NT2/D1 (cell line): ENCODE measurements at places on chromosomes 11 and 22.

GRCh38 chr11:1053121-1053901 lies 16.8 kb upstream of the MUC6 start:
- no peak for DNase-seq

DNA sequence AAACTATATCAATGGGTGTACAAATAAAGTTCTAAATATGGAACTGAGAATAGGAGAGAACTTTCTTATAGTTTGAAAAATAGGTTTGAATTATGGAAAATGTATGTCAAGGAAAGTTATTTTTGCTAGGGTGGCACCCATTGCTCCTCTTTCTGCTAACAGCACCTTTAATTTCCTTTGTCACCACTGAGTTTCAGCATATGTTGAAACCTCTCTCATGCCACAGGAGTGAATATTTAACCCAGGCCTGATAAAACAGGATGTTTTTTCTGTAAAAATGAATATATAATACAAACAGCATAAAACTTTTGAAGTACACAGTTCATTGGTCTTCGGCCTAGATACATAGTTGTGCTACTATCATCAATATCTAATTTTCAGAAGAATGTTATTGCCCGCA lies 385.5 kb upstream of the ANO5 start:
- DNase-seq: no peak

DNA sequence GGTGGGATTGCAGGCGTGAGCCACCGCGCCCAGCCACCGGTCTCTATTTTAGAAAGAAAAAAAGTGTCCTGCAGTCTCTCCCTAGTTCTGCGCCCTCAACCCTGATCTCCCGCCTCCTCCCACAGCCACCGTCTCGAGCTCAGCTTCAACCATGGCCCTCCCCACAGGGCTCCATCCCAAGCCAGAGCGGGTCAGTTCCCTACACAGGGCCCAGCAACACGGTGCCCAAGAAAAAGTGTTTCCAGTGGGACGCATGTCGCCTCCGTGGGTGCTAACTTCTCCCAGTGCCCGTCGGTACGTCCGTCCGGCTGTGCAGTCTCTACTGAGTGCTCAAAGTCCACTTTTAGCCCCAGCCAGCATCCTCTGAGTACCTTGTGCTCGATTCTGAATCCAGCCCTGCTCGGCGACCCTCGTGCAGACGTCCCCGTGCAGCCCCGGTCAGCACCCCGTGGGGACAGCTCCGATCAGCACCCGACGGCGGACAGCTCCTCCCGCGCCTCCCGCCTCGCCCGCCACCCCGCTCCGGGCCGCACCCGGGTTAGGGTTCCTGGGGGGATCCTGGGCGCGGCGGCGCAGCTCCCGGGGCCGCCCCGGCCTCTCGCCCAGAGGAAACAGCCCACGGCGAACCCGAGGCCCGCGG lies 657 bp upstream of the MAPK8IP2 start:
- no peak for DNase-seq

- no peak for DNase-seq
Observed at GRCh38 chr11:65816696-65817095, 17.1 kb upstream of the SNX32 start.

- DNase-seq: no peak
Observed at GRCh38 chr22:24429411-24430365, 2.3 kb downstream of the ADORA2A start.

GRCh38 chr11:44014968-44015623 lies 32.7 kb upstream of the ACCSL start:
- no peak for DNase-seq

- DNase-seq: no peak
Observed at GRCh38 chr11:86497310-86497709, 122.6 kb downstream of the CCDC81 start.

- DNase-seq: no peak
Observed at GRCh38 chr11:100080381-100080780, 606.7 kb upstream of the ARHGAP42 start.

DNA sequence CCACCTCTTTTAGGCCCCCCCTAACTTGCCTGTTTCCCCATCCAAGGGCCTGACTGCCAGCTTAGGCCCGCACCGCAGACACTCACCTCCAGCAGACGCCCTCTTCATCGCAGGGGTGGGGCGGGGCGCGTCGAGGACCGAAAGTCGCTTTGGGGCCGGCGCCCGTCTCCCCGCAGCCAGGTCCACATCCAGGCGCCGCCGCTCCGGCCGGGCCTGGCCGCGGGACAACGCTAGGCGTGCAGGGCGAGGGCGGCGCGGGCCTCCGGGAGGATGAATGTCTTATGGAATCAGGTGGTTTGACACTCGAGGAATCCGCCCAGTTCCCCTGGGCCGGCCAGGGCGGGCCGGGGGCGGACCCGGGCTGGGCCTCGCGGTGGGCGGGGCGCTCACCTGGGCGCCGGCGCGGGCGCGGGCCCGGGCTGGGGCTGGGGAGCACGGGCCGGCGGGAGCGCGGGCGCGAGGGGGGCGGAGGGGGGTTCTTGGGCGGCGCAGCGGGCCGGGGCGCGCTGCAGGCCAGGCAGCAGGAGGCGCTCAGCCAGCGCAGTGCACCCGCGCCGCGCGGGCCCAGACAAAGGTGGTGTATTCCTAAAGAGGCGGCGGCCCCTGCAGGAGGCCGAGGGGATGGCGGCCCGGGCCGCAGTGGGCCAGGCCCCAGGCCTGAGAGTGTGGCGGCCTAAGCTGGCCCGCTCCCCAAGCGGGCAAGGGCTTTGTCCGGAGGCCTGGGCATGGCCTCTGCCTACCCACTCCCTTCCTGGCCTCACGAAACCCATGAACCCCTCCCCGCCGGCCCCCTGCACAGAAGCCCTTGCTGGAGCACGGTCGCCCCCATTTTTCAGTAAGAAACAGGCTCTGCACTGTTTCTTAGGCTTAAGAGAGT lies 177.6 kb downstream of the IGLL1 start:
- peak; percentile 48 for DNase-seq

DNA sequence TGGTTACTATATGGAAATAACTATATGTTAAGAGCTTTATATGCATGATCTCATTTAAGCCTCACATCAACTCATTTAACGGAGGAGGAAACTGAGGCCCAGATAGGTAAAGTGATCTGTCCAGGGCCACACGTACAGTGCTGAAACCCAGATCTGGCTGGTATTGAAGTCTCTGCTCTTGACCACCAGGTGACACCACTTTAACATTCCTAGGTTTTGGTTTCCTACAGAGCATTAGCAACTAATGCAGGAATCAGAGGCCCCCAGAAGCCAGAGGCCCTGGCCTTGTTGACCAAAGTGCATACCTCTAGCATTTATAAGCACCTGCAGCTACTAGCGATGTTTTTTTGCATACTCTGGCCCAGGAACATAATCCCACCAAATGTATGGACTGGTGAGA lies 12.9 kb upstream of the LIMK2 start:
- DNase-seq: no peak

DNA sequence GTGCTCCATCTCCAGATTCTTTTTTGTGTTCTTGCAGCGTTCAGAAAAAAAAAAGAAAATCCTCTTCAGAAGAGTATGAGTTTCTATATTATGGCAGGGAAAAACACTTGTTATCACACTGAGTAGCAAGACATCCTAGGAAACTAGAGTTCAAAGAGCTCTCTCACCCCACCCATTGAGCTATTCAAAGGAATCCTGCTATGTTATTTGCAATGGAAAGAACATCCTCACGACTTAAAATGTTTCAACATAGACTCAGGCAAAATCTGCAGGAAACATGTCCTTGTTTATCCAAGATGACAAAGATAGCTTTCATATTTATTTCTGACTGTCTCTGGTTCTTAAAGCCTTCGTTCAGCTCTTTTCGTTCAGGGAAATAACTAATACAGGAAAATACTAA lies 331.6 kb upstream of the ANO5 start:
- peak; percentile 3 for DNase-seq

- DNase-seq: no peak
Observed at GRCh38 chr11:35523331-35523768, 2.1 kb downstream of the PAMR1 start.

GRCh38 chr11:104183593-104183992 lies 19.6 kb upstream of the PDGFD start:
- DNase-seq: no peak

- no peak for DNase-seq
Observed at GRCh38 chr22:42635531-42635930, 4.9 kb downstream of the ATP5MGL start.

GRCh38 chr22:48968201-48968959 lies 859.3 kb downstream of the BRD1 start:
- DNase-seq: no peak

GRCh38 chr11:30990625-30991296 lies 378.8 kb downstream of the DCDC1 start:
- no peak for DNase-seq

GRCh38 chr22:40342521-40342920 lies 3.8 kb upstream of the ADSL start:
- no peak for DNase-seq

GRCh38 chr22:27881421-27881820 lies 37.6 kb downstream of the PITPNB start:
- no peak for DNase-seq

- DNase-seq: no peak
Observed at GRCh38 chr11:206002-206384, 1.2 kb downstream of the BET1L start.

GRCh38 chr11:122598971-122599370 lies 56.6 kb upstream of the UBASH3B start:
- no peak for DNase-seq

DNA sequence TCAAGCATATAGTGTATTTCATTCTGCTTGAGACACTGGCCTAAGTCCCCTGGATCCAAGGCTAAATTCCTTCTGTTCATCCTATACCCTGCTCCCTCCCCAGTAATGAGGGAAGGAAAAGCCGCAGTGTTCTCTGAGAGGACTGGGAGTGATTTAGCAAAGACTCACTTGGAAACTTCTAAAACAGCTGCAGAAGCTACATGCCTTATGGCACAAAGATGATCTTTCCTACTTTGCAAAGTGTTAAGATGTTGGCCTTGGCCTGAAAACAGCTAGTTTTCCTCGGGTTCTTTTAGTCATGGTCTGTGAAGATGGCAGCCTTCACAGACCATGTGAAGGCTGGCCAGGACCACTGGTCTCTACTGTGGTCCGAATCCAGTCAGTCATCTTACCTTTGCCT lies 65.7 kb downstream of the ABTB2 start:
- no peak for DNase-seq

GRCh38 chr22:37157516-37158285 lies 8.0 kb upstream of the IL2RB start:
- DNase-seq: no peak

- no peak for DNase-seq
Observed at GRCh38 chr22:31099386-31099785, 8.0 kb downstream of the SELENOM start.

DNA sequence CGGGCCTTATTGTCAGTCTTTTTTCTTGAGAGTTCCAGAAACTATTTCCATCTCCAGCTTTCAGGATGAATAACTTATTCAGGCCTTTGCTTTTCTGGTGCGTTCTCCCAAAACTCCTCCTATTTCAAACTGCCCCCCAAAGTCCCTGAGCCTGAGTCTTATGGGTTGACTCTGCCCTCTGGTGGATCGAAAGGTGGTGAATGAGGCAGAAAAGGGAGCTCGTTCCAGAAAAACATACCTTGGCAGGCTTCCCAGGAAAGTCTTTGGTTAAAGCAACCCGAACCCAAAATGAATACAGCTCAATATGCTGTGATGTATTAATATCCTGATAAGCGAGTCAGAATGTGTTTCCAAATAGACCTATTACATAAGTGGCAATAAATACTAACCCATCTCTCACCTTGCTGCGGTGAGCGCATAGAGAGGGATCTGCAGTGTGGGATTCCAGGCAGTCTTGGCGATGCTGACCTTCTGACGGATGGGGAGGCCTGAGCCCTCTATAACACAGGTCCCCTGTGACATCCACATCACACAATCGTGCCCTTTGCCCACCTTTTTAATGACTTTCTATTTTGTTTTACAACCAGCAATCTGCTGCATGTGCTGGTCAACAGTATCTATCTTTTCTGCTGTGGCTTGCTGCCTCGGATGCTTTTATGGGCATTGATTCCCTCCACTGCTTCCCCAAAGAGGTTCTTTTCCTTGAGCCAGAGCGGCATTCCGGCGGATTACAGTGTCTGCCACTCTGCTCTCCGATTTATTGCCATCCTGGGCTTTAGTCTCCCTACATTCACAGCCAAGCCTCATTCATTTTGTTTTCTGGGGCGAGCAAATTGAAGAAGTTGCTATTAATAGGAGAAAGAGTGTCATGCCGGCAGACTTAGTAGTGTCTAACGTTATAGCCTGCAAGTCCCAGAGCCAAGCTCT lies 756.8 kb downstream of the NTM start:
- peak; percentile 46 for DNase-seq

GRCh38 chr11:20247591-20248007 lies 87.3 kb upstream of the DBX1 start:
- DNase-seq: peak; percentile 63

- DNase-seq: no peak
Observed at GRCh38 chr11:18209058-18209457, 27.5 kb downstream of the SAA4 start.

- DNase-seq: no peak
Observed at GRCh38 chr11:74072286-74072685, 63.4 kb upstream of the UCP3 start.

- peak; percentile 20 for DNase-seq
Observed at GRCh38 chr22:27919942-27920755, 1.1 kb upstream of the PITPNB start.

GRCh38 chr11:27697679-27698275 lies 2.5 kb downstream of the BDNF start:
- no peak for DNase-seq

DNA sequence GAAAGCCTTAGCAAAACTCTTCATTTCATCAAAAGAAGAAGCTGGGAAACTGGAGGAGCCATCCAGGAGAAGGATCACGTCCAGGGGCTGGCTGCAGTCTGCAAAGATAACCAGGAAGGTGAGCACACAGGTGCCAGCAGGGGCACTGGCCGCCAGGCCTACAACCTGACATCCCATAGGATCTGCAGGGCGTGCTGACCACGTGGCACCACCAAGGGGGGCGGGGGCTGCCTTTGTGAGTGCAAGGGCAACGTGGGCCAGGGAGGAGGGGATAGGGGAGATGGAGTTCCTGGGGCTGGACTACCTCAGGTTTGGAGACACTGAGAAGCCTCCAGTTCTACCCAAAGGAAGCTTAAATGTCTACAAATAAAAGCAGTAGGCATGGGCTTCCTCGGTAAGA lies 102.7 kb upstream of the CCT8L2 start:
- no peak for DNase-seq

GRCh38 chr11:63532117-63532516 lies 4.5 kb upstream of the PLAAT4 start:
- no peak for DNase-seq

DNA sequence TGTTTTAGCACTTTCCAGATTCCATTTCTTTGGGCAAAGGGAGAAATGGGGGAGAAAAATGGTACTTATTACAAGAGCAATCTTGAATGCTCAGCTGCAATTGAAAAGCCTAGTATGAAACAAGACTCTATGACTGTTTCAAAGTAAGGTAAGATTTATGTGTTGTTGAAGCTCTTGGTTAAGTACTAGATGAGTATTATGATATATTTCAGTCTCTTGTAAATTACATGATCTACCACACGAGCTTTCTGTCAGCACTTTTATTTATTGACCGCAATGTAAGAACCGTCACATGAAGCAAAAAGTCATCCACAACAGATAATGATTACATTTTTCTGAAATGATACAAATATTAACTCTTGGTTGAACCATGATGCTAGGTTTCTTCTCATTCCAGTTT lies 906.7 kb upstream of the CHORDC1 start:
- DNase-seq: no peak

- no peak for DNase-seq
Observed at GRCh38 chr22:39925909-39926679, 25.2 kb downstream of the GRAP2 start.

GRCh38 chr11:100563541-100564280 lies 123.4 kb upstream of the ARHGAP42 start:
- no peak for DNase-seq

GRCh38 chr11:29879560-29879959 lies 137.3 kb downstream of the KCNA4 start:
- no peak for DNase-seq
